ENCODE measurements at places on chromosomes 11 and 22.

- no peak for DNase-seq
These were observed 115.6 kb upstream of the B3GAT1 start for GRCh38 chr11:134527382-134528243.

GRCh38 chr22:49014227-49015201 lies 813.2 kb downstream of the BRD1 start:
- no peak for DNase-seq

DNA sequence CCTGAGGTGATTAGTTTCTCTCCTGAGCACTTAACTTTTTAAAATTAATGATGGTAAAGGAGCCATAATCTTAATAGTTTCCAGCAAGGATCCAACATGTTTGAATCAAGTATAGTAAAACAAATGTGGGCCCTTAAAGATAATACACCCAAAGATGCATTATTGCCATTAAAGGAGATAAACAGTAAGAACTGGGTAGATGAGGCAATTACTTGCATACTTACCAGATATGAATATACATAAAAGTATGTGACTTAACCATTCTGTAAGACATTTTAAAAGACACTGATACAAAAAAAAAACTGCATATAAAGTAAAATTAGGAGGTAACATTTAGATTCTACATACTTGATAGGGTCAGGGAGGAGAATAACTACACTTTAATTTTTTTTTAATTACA lies 48.2 kb downstream of the CADM1 start:
- DNase-seq = no peak

DNA sequence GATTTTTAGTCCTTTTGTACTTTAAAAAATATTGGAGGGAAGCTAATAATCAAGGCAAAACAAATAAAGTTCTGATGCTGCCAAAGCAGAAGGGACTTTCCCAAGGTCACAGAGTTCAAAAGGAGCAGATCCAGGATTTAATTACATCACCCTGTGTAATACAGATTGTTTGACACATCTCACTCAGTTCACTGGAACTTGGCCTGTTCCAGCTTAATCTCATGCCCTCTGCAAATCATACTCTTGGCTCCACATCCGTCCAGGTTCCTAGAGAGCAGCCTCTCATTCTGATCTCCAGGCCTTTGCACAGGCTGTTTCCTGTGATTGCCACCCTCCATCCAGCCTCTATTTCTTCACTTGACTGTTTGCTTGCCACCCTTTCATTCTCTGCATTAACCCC lies 151.7 kb downstream of the SPON1 start:
- no peak for DNase-seq

DNA sequence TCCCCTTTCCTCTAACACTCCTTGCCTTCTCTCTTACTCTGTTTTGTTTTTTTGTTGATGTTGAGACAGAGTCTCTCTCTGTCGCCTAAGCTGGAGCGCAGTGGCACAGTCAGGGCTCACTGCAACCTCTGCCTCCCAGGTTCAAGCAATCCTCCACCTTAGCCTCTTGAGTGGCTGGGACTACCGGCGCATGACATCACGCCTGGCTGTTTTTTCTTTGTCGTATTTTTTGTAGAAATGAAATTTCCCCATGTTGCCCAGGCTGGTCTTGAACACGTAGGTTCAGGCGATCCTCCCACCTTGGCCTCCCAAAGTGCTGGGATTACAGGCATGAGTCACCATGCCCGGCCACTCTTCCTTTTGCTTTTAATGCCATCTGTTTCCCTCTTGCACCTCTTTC lies 72.3 kb downstream of the FBXO7 start:
- no peak for DNase-seq

DNA sequence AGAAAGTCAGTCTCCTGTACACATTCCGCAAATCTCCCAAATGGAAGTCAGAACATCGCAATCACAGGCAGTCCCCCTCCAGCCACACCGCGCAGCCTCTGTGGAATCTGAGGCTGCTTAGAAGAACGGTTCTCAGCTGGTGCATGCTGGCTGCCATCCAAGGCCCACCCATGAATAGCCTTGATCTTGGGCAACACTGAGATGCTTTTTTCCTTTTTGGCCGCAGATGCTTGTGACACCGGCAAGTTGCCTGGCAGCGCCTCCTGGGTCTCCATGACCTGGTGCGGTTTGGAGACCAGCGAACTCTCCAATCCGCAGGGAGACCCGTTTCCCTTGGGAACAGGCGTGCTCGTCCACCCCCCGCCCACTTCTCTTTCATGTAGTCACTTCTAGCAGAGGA lies 26.3 kb upstream of the PHF21B start:
- DNase-seq = no peak

- no peak for DNase-seq
These were observed at the start of gene PLAAT2 for GRCh38 chr11:63563201-63564055. TSS of gene PLAAT2 (minus strand) at chr11:63563379. CDS start at chr11:63563324, 55 bp downstream.

DNA sequence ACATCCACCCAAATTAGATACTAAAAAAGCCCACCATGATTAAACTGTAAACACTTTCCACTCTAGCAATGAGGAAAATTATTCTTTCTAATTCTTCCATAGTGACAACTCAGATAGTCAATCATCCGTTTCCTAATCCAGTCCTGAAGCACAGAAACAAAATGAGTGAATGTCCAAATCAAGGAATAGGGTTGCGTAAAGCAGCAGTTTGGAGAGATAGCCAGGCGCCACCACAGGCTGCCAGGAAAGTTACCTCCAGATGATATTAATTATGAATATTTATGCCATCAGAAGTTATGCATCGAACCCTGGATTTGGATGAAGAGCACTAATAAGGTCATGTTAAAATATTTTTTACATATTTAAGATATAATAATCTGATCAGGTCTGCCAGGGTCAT lies 63.2 kb downstream of the ETS1 start:
- DNase-seq = no peak

DNA sequence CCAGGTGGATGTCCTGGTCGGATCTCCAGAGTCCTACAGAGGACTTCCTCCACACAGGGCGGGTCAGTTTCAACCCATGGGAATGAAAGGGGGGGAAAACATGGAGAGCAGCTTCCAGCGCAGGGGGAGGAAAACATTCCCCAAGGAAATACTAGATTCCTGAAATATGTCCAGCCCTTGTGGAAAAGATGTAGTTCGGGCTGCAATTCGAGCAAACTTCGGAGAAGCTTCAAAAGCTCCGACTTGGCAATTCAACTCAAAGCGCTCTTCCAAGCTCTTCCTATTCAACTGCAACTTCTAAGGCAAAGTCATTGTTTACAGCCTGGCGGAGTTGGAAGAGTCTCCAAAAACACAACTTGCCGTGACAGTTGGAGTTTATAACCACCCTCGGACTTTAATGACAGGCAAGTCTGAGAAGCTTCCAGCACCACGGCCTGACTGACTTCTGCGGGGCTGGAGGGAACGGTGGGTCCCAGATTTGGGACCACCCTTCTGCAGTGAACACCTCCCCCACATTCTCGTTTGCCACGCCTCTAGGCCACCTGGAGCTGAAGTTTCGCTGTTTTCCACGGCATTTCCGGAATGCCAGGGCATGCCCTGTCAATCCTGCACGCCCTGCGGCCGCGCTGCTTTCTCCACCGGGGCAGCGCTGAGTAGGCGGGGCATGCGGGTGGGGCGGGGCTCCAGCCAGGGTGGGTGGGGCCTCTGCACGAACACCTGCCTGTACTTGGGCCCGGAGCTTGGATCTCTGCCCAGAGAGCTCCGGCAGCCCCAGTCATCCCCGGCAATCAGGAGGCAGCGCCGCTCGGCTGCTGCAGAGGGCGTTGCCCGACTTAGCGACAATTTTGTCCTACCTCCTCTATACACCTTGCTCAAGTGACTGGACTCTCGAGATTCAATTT lies 49.0 kb upstream of the BIRC3 start:
- DNase-seq = no peak

DNA sequence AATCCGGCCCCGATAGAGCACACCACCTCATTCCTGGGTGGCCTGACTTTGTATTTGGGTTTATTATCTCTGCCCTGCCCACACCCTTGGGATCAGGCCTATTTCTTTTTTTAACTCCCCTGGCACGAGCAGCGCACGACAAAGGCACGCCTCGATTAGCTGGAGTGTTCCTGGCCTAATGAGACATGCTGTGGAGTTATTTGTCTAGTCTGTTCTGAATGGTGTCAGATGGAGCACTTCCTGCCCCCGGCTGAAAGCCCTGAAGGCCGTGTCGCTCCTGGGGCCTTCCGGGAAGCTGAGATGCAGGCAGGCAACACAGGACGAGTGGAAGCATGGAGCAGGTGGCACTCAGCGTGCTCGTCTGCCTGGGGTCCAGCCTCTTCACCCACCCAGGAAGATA lies 47.1 kb downstream of the LARGE1 start:
- DNase-seq = no peak

DNA sequence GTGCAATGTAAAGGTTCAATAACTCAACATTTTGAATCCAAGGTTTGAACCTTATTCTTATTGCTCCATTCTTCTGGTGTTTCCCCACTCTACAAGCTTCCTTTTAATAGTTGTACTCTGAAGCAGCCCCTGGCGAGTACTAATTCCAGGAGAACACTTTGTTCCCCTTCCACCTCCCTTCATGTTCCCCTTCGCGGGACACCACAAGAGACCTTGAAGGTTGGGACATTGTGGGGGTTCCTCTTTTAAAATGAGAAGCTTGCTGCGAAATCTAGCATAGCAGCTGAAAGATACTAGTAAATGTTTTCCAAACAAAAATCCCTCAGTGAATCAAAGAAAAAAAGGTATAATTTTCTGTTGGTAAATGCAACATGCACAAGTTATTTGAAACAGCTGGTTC lies 626.3 kb upstream of the LRRC4C start:
- DNase-seq = no peak

DNA sequence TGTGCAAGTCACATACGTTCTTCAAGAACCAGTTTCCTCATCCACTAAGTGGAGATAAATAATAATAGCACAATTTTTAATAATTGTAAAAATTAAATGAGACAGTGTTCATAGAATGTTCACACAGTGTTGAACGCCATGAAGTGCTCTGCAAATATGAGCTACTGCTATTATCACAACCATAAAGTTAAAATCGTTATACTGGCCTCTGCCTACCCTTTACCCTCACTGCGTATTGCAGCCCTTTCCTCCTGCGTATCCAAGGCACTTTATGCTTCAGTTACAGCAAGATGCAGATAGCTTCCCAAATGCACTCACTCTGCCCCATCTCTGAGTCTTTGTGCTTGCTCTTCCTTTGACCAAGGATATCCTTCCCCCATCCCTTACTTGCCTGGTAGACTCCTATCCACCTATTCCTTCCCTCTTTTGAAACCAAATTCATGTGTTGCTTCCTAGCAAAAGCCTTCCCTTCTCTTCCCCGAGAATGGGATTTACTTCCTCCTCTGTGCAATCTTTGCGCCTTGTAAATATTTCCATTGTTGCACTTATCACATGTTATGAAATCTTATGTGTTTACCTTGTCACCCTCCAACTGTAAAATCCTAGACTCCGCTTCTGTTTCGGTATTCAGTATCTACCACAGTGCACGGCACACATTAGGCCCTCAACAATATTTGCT lies 196.9 kb downstream of the ADAMTS15 start:
- DNase-seq = no peak

DNA sequence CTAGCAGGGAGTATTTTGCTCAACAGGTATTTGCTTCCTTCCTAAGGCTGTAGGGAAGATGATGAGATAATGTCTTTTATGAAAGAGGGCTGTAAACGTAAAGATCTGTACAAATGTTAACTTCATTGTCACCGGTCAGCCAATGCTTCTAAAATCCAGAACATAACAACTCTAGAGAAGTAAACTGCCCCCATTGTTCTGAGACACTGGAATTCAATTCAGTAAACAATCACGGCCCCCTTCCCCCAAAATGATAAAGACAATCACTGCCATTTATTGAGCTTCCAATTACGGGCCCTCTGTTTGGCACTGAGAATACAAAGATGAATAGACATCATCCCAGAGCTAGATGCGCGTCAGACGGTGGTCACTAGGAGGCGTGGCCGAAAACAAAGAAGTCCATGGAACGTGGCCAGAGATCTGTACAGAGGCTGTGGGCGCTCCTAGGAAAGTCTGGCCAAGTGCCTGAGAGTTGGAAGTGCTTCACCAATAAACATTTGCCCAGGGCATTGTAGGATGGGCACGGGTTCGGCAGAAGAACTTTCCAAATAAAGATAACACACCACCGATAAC lies 576 bp downstream of the TMEM258 start:
- DNase-seq = no peak
